Left ventricle myocardium superior (tissue), 1 donor: ENCODE measurements at places on chromosomes 12 and 14. TPM values are rescaled to one million over a fixed set of nuclear protein-coding genes. Genes with fewer than 3 reads are reported as not detected.

DNA sequence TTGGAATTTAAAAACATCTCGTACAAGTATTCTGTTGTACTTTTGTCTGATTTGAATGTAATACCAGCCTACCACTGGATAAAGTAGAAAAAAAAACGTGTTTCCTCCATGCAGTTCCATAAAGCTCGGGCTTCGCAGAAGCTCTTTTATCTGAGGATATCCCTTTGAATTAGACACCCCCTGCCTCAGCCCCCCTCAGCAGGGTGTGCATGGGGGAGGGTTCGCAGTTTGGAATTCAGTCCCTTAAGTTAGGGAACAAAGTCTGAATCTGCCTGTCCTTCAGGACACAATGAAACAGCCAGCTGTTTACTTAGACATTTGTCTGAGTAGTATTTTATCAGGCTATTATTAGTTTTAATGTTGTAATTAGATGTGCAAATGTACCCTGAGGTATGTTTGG is 234.0 kb upstream of the CAND1 start:
- no peak for DNase-seq

DNA sequence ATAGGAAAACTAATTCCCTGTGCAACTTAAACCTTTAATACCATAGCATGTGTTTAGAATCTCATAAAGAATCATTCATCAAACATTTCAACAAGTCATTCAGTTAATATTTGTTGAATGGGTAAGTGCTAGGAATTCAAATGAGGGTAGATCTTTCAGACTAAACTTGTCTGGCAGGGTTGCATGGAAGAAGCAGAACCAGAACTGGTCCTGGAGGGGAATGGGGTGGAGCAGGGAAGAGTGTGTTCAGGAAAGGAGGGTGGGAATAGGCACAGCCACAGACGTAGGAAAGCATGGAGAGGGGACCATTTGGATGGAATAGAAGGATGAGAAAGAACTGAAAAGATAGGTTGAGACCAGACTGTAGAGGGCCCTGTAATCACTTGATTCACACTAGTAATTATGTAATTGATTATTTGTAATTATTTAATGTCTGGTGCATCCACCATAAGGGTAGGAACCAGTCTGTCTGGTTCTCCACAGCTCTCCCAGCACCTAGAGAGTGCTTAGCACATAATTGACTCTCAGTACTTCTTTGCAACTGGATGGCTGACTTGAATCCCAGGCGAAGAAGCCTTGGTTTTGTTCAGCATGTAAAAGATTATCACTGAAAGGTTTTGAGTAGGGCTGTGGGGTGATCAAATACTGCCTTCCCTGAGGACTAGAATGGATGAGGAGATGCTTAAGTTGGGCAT is 3.0 kb upstream of the MAP3K9 start:
- no peak for DNase-seq

DNA sequence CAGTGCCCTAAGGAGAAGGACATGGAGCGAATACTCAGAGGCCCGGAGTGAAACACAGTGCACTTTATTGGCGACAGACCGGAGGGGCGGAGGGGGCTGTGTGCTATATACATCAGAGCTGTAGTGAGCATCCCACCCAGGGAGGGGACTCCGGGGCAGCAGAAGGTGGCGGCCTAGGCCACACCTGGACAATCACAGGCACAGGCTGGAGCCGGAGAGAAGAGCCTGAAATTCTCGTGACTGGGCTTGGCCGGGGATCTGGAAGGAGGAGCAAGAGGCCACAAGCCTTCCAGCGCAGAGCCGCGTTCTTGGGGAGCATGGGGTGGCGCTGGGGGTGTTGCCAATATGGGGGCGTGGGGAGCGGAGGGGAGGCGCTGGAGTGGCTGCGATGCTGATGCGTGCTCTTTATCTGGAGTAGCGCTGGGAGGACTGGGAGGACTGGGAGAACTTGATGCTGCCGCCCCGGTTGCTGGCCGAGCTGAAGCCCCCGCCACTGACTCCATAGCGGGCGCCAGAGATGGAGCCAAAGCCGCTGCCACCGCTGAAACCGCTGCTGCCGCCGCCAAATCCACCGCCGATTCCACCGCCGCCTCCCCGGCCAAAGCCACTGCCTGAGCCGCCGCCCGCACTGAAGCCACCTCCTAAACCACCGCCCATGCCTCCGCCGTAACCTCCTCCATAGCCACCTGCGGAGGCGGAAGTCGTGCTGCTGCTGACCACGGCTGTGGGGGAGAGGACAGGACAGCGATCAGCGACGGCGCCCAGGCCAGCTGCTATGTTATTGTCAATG is 6.1 kb downstream of the KRT3 start:
- no peak for DNase-seq

GRCh38 chr12:1161197-1161596 is 170.2 kb downstream of the ERC1 start:
- DNase-seq = no peak

- DNase-seq = no peak
Measured at GRCh38 chr12:65529771-65530435, 251.4 kb downstream of the MSRB3 start.

DNA sequence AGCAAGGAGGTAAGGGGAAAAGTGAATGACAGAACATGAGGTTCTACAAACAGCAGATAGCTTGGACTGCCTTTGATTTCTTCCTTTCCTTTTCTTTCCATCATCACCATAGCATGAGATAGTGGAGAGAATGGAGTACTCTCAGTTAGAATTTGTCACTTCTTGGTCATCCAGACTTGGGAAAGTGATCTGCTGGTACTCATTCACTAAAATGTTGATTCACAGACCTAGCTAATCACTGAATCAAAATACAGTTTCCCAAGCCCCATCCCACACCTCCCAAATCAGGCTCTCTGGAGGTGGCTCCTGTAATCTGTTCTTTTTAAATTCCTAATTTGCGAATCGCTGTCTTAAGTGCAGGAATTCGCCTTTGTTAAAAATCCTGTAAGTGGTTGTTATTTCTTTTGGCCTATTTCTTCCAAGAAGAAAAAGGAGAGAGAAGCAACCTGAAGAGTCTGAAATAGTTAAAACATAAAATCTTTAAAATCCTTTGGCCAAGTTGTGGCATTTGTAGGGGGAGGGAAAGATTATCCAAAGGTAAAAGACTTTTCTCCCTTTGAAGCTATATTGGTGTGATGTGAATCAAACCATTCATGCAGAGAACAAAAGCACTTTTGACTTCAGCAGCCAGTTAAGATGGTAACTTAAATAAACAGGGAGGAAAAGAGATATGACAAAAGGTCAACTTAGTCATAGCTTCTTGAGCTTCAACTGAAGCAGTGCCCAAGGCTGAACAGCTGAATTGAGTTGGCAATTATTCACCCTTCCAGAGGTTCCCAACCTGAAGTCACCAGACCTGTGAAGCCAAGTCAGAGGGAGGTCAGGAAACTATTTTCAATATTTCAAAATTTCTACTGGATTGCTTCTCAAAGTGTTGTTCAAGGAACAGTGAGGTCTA is 255.1 kb upstream of the KRR1 start:
- DNase-seq = no peak

DNA sequence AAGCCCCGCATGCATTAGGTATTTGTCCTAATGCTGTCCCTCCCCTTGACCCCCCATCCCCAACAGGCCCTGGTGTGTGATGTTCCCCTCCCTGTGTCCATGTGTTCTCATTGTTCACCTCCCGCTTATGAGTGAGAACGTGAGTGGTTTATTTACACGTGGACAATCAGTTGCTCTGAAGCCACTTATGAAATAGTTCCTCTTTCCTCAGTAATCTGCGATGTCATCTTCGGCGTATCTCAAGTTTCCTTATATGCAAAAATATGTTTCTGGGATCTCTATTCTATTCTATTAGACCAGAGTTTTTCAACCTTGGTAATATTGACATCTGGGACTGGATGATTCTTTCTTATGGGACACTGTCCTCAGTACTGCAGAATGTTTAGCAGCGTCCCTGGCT is 56.0 kb upstream of the DCD start:
- no peak for DNase-seq

- DNase-seq = no peak
Measured at GRCh38 chr14:74616507-74616906, 4.5 kb upstream of the LTBP2 start.

DNA sequence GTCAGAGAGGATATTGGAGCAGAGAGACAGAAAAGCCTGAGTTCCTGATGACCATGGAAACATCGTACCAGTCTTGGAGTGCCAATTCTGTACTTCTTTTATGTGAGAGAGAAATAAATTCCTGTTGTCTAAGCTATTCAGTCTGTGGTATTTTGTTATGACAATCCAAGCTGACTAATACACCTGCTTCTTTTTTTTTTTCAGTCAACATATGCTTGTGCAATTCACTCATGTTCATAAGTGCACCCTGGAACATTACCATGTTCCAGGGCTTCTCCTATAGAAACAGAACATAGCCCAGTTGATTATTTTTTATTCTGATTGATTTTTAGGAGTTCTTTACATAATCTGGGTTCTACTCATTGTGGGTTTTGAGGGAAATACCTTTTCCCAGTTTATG is 1.7 kb upstream of the CHPT1 start:
- no peak for DNase-seq

GRCh38 chr14:91193069-91193468 is 51.4 kb downstream of the GPR68 start:
- DNase-seq = no peak

DNA sequence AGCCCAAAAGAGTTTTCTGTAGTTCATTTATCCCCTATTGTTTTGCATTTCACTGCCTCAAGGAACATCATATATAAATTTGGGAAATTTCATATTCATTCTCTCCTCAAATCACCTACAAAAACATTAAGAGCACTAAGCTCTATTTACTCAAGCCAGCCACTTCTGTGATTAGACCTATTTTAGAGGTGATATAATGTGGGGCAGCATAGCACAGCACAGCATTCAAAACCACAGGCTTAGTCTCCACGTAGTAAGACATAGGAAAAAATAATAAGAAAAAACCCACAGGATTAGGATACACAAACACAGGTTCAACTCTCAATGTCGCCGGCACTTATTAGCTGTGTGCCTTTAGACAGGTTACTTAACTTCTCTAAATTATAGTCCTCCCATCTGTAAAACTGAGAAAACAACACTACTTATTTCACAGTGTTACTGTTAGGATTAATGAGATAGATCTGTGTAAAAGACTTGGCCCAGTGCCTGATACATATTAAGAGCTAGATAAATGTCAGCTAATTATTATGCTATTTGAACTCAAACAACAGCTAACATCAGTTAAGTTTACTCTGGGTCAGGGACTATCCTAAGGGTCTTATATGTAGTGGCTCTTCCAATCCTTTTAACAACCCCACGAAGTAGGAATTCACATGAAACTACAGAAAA is 20.3 kb downstream of the DCAF5 start:
- DNase-seq = no peak

- no peak for DNase-seq
Measured at GRCh38 chr12:121391619-121392324, 8.1 kb upstream of the RNF34 start.

DNA sequence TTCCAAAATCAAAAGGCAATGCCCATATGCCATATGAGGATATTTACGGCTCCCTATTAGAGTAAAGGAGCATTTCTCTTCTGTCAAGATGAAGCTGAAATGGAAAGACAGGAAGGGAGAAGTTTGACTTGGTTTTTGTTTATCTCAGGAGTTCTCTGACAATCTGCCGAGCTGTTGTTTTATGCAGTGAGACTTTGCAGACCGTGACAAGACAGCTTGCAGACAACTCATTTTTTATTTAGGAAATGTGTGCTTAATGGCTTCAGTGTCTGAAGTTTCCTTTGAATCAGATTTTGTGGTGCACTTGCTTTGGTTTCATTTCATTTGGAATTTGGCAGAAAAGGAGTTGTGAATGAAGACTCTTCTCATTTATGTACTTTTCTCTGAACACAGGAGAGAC is 145.4 kb downstream of the C12orf50 start:
- DNase-seq = no peak

GRCh38 chr12:38907201-38907923 is 2.0 kb upstream of the CPNE8 start:
- no peak for DNase-seq

Gene MON2
- total RNA-seq = 17.6 TPM

Gene MYH6
- total RNA-seq = 4,258 TPM

Gene CCNK
- total RNA-seq = 37.5 TPM

Gene ZBTB42
- 5.3 TPM for total RNA-seq

Gene SPIC
- not detected for total RNA-seq

Gene SETD1B
- 9.0 TPM for total RNA-seq

Gene TUNAR
- not detected for total RNA-seq

Gene NOS1
- total RNA-seq = 0.15 TPM

Gene ADSS1
- 226 TPM for total RNA-seq
